Right ventricle myocardium superior (tissue), 1 donor: ENCODE measurements at places on chromosomes 2 and 18. TPM values are rescaled to one million over a fixed set of nuclear protein-coding genes. Genes with fewer than 3 reads are reported as not detected.

The TCF23 gene
- total RNA-seq, result not detected

The PRKAG3 gene
- total RNA-seq, result not detected

The TXNDC9 gene
- total RNA-seq, result 16.6 TPM

DNA sequence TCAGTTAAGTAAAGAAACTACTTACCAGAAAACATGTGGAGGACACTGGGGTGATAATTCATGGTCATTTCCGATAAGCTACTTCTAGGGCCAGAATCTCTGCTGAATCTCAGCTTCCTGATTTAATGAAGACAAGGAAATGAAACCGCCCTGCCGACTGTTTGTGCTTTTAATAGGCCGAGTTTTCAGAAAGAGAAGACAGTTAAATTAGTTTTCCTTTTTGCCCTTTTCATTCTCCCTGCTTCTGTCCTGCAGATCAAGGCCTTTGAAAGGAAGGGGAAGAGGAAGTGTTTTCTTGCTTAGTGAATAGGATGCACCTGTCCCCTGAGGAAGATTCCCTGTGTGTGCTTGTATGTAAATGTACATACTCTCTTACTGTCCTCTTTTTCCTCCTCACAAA is 126.6 kb downstream of the SH3RF3 start:
- no peak for DNase-seq

DNA sequence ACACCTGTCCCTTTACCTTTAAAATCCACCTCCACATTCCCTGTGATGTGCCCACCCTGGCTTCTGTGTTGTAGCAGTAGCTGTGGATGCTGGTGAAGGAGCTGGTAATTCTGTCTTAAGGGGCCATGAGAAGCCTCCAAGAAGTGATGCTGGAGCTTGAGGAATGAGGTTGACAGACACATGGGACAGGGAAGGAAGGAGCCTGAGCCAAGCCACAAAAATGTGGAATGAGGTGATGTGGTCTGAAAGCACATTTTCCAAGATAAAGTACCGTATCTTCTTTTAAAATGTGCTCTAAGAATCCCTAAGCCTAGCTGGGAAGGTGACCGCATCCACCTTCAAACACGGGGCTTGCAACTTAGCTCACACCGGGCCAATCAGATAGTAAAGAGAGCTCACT is 31.2 kb downstream of the VWA3B start:
- DNase-seq, result no peak

DNA sequence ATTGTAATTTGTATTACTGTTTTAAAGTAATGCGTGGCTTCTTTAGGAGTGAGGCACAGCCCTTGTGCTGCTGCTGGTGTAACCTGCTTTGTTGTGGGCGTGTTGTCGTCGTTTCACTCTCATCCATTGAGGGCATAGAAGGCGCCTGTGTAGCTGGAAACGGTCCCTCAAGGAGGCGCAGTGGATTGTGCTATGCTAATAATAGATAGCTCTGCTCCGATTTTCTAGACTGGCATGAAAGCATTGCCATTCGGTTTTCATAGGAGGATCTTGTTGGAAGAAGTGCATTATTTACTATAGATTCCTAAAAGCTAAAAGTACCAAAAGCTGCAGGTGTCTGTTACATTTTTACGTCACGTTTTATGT is 17.9 kb downstream of the RAB12 start:
- DNase-seq, result peak; percentile 53
